ENCODE measurements at places on chromosomes 6 and 20.

DNA sequence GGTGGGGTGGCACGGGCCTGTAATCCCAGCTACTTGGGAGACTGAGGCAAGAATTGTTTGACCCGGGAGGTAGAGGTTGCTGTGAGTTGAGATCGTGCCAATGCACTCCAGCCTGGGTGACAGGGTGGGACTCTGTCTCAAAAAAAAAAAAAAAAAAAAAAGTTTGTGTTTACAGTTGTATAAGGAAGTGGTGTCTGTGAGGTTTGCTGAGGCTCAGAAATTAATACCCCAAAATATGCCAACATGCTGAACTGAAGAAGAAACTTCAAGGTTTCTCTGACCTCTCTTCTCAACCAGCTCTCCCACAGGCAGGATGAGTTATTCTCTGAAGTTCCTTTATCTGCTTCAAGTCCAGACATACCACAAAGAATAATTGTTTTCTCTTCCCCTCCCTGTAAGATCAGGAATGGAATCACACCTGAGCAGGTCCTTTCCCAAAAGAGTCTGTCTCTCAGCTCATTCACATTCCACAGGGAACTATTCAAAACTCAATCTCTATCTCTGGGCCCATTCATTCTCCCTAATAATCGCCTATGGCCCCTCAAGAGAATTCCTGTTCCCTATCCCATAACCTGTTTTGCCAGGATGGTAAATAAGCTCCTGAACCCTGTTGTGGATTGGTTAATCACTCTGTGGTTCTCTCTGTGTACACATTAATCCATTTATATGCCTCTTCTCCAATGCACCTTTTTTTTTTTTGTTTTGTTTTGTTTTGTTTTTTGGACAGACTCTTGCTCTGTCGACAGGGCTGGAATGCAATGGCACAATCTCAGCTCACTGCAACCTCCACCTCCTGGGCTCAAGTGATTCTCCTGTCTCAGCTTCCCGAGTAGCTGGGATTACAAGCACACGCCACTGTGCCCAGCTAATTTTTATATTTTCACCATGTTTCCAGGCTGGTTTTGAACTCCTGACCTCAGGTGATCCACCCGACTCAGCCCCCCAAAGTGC, 17.4 kb upstream of the KIFC1 start:
- no peak overlapping the region for H3K4me3 ChIP-seq
- peaks cover 5% of the 10 kb centered on the region for H3K4me1 ChIP-seq
- no peak for DNase-seq

GRCh38 chr6:155454008-155454407, 1.6 kb downstream of the NOX3 start:
- DNase-seq = no peak
- no peaks in the 10 kb centered on the region for H3K4me1 ChIP-seq
- no peaks in the 10 kb centered on the region for H3K36me3 ChIP-seq
- no peak overlapping the region for H3K27ac ChIP-seq
- no peaks in the 10 kb centered on the region for H3K27me3 ChIP-seq
- H3K4me3 ChIP-seq = no peak overlapping the region

DNA sequence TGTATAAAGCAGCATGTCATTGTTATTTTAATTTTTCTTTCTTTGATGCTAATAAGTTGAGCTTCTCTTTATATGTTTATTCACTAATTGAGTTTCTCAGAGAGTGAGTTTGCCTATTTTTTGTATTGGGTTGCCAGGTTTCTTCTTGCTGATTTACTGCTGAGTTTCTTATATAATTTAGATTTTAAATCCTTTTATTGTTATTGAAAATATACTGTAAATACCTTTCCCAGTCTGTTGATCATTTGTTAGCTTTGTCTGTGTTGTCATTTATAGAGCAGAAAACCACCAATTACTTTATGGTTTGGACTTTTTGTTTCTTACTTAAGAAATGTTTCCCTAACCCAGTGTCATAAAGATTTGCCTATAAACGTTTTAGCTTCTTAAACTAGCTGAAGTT, 17.1 kb upstream of the RIMS4 start:
- DNase-seq = no peak
- no peak overlapping the region for H3K27ac ChIP-seq
- no peaks in the 10 kb centered on the region for H3K27me3 ChIP-seq
- H3K36me3 ChIP-seq = no peaks in the 10 kb centered on the region
- H3K4me3 ChIP-seq = no peak overlapping the region

DNA sequence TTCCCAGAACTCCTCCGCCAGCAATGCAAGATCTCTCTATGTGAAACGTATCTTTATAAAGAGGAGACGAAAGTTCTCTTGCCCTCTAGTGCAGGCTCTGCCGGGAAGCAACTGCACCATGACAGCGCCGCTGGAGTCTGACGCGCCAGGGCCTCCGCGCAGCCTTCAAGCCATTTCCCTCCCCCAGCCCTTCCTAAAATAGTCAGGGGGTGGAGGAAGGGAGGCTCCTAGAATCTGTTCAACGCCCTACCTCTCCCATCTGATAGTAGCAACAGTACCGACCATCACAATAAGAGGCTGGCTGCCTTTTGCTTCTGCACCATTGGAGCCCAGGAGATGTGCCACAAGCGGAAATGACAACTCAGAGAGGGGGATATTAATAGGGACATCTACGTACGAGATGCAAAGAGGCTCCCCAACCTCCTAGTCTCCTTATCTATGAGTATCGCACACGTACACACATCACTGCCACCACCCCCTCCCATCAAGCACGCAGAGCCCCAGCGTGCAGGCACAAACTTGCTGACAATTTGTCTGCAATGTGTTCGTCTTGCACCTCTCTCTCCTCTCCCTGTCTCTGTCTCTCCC, 1.0 kb downstream of the SYNE1 start:
- no peak overlapping the region for H3K27ac ChIP-seq
- peaks cover 47% of the 10 kb centered on the region for H3K27me3 ChIP-seq
- H3K4me3 ChIP-seq = peak overlapping the region; percentile 42
- DNase-seq = peak; percentile 23
- peaks cover 5% of the 10 kb centered on the region for H3K4me1 ChIP-seq
- no peaks in the 10 kb centered on the region for H3K36me3 ChIP-seq

DNA sequence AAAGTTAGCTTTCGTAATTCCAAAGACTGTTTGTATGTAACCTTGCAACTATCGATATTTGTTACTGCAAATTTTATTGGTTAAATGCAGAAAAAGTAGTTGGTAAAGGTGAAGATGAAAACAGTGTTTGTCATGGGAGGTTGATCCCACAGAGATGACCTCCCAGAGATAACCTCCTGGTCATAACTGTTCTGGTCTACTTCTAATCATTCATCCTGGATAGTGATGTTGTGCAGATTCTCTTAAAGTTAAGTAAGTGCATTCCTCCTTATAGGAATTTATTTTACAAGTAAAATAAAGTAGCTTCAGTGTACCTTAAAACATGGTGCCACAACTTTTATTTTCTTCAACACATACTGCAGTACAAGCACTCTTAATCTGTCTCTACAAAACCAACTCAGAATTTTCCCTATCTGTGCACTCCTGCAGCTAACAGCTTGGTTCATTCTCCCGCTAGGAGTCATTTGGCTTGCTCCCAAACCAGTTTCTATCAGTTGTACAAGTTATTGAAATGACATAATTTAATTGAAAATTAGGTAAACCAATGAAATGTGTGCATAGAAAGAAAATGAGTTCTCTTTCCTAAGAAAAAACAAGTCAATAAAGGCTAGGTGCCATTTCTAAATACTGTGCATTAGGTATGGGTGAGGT, 19.2 kb downstream of the METTL24 start:
- DNase-seq = no peak
- no peak overlapping the region for H3K4me3 ChIP-seq
- H3K4me1 ChIP-seq = peaks cover 8% of the 10 kb centered on the region
- H3K27me3 ChIP-seq = no peaks in the 10 kb centered on the region
- no peak overlapping the region for H3K27ac ChIP-seq

- DNase-seq = no peak
- no peak overlapping the region for H3K27ac ChIP-seq
These were observed 58.5 kb downstream of the SUN5 start for GRCh38 chr20:32945710-32946221.

DNA sequence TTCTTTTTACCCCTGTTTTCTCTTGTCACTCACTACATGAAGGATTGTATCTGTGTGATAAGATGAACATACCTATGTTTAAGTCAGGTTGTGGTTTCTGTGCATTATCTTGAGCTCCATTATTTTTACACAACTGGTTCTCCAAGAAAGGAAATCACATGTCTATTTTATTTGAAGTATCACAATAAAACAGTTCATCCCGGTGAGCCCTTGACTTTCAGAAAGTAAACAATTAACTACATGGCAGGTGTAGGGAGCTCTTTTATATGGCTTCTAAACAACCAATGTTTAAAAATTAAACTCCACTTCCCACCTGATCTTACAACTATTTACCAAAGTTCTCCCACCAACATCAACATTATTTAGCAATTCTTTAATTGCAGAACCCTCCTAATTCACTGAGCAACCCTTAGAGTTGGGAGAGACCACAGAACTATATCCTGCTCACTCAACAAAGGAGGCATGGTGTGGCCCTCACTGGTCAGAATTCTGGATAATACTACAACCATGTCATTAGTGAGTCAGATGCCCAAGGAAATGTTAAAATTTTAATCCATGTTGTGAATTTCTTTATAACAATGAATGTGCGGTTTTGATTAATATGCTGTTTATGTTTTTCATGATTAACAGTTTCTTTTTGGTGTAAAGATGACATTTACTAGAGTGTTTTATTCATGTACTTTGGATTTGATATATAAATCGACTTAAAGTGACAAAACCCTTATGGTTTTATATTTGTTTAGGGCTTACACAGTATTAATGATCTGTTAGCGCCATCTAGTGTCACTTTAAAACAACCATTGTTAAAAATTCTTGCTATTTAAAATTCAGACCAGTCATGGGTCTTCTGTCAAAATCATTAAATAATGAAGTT, 50.0 kb upstream of the SCGN start:
- no peaks in the 10 kb centered on the region for H3K36me3 ChIP-seq
- H3K4me1 ChIP-seq = no peaks in the 10 kb centered on the region
- H3K27ac ChIP-seq = peak overlapping the region; percentile 28
- DNase-seq = peak; percentile 72
- no peaks in the 10 kb centered on the region for H3K27me3 ChIP-seq

- no peaks in the 10 kb centered on the region for H3K27me3 ChIP-seq
- H3K27ac ChIP-seq = no peak overlapping the region
- no peak overlapping the region for H3K4me3 ChIP-seq
- no peaks in the 10 kb centered on the region for H3K4me1 ChIP-seq
These were observed 103.0 kb upstream of the MOCS1 start for GRCh38 chr6:40037271-40037670.

DNA sequence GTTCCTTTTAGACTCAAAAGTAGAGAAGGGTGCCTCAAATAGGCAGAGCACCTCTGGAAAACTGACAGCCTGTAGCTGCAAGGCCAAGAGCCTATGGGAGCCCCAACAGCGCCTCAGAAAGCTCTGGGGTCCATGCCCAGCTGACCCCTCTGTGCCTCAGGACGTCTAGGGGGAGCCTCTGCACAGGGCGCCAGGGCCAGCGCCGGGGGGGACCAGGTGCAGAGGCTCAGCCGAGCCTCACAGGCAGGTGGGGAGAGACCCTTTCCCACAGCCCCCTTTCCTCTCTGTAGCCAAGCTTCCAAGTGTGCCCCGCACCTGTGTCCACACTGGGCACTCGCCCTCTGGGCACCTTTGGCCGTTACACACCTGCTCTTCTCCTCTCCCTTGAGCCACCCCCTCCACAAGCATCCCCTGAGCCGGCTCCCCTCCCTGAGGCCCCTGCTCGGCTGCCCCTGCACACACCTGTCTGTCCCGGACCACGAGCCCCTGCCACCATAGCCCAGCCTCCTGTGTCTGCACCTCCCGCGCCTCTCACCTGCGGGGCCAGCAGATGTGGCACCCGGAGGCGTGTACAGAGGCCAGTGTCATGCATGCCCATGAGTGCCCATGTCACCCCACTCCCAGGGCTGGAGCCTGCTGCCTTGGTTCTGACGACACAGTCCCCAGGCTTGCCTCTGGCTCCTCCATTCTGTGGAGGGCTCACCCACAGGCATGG, 53.2 kb downstream of the GINS1 start:
- H3K4me3 ChIP-seq = no peak overlapping the region
- H3K27ac ChIP-seq = no peak overlapping the region
- no peaks in the 10 kb centered on the region for H3K27me3 ChIP-seq
- H3K36me3 ChIP-seq = no peaks in the 10 kb centered on the region
- no peak for DNase-seq
- H3K4me1 ChIP-seq = no peaks in the 10 kb centered on the region

GRCh38 chr6:150764334-150765066, 101.0 kb upstream of the MTHFD1L start:
- H3K4me3 ChIP-seq = no peak overlapping the region
- H3K27me3 ChIP-seq = no peaks in the 10 kb centered on the region
- H3K27ac ChIP-seq = no peak overlapping the region

- H3K27me3 ChIP-seq = no peaks in the 10 kb centered on the region
- no peak overlapping the region for H3K27ac ChIP-seq
- no peaks in the 10 kb centered on the region for H3K4me1 ChIP-seq
- H3K4me3 ChIP-seq = no peak overlapping the region
- H3K36me3 ChIP-seq = no peaks in the 10 kb centered on the region
These were observed 140.6 kb downstream of the OPN5 start for GRCh38 chr6:47922391-47922790.

DNA sequence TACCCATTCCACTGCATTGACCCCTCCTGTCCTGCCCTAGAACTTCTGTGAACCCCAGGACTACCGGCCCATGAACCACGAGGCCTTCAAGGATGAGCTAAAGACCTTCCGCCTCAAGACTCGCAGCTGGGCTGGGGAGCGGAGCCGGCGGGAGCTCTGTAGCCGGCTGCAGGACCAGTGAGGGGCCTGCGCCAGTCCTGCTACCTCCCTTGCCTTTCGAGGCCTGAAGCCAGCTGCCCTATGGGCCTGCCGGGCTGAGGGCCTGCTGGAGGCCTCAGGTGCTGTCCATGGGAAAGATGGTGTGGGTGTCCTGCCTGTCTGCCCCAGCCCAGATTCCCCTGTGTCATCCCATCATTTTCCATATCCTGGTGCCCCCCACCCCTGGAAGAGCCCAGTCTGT, 8.7 kb downstream of the CDC25B start:
- peaks cover 33% of the 10 kb centered on the region for H3K4me1 ChIP-seq
- H3K27ac ChIP-seq = peak overlapping the region; percentile 97
- H3K27me3 ChIP-seq = no peaks in the 10 kb centered on the region
- no peak for DNase-seq
- H3K4me3 ChIP-seq = no peak overlapping the region

DNA sequence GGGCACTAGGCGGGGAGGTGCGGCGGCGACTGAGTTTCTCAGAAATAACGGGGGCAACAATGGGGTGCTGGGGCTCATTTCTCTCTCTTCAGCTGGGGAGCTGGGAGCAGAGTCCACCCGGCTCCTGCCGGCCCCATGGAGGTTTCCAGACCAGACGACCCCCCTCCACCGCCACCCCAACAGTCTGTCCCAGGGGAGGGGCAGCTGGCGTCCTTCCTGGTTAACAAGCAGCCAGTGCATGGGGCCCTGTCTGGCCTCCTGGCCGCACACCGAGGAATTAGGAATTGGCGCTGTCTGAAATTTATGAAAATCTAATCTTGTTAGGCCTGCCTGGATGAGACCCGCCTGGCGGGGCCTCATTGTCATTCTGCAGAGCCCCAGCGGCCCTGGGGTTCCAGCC, 42.4 kb downstream of the PMEPA1 start:
- H3K27ac ChIP-seq = no peak overlapping the region
- H3K4me1 ChIP-seq = no peaks in the 10 kb centered on the region
- H3K27me3 ChIP-seq = no peaks in the 10 kb centered on the region
- no peaks in the 10 kb centered on the region for H3K36me3 ChIP-seq

- H3K27ac ChIP-seq = no peak overlapping the region
- H3K36me3 ChIP-seq = no peaks in the 10 kb centered on the region
- no peaks in the 10 kb centered on the region for H3K27me3 ChIP-seq
- DNase-seq = no peak
- H3K4me1 ChIP-seq = no peaks in the 10 kb centered on the region
These were observed 16.4 kb downstream of the SLC17A5 start for GRCh38 chr6:73637404-73637803.

Data from hepatocyte (in vitro differentiated cells).